Activated CD4-positive, CD25-positive, alpha-beta regulatory T cell treated with anti-CD3 and anti-CD28 coated beads, Interleukin-2, amount 50 U/mL, for 24 hours (primary cell): ENCODE measurements at places on chromosomes 5 and 9.

DNA sequence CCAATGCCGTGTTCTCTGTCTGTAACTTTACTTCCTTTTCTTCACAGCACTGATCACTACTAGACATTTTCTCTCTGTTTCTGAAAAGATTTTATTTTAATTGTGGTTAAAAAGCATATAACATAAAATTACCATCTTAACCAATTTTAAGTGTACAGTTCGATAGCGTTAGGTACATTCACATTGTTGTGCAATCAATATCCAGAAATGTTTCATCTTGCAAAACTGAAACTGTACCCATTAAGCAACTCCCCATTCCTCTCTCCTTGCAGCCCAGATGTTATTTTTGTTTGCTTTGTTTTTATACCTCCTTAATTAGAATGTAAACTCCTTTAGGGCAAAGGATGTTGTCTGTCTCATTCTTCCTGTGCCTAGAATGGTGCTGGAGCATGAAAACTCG, 47.5 kb downstream of the COL27A1 start:
- ATAC-seq: no peak

DNA sequence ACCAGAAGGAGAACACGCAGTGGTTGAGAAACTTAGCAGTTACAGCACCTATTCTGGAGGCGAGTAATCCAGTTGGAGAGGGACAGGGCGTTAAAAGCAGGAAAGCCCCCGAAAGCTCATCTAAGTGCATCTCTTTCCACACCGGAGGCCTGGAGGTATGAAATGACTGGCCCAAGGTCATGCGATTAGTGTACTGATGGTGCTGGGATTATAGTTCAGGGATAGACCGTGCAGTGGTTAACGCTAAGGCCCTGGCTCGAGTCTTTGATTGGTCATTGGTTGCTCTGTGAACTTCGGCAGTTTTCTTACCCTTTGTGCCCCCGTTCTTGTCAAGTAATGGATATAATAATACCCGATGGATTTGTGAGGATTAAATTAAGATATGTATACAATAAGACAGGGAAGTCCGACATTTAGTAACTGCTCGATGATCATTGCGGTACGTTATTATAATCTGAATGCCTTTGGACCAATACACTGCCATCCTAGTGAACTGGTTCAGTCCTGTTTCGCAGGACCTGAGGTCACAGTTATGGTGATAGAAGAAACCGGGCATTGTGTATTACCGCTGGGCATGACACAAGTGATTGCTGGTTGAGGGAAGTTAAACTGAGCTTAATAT, 960 bp downstream of the CANX start:
- ATAC-seq: peak; percentile 21

- peak; percentile 36 for ATAC-seq
Measured at GRCh38 chr5:143197260-143197656, 206.2 kb downstream of the NR3C1 start.

GRCh38 chr5:171263181-171263580, 45.9 kb upstream of the TLX3 start:
- no peak for ATAC-seq

DNA sequence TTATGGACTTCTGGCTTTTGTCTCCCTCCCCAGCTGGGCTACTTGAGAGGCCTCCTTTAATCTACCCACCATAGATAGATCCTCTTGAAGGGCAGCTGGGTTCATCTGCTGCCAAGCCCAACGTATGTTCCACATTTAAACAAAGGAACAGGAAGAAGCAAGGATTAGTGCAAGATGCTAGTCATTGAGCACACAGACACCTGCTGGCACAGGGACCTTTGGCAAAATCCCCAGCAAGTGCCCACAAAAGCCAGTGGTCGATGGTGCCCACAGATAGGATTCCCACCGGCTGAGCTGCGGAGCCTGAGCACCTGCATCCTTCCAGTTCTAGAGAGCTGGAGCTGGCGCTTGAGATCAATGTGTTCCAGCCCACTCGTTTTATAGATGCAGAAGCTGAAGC, 57.7 kb upstream of the SHB start:
- no peak for ATAC-seq

DNA sequence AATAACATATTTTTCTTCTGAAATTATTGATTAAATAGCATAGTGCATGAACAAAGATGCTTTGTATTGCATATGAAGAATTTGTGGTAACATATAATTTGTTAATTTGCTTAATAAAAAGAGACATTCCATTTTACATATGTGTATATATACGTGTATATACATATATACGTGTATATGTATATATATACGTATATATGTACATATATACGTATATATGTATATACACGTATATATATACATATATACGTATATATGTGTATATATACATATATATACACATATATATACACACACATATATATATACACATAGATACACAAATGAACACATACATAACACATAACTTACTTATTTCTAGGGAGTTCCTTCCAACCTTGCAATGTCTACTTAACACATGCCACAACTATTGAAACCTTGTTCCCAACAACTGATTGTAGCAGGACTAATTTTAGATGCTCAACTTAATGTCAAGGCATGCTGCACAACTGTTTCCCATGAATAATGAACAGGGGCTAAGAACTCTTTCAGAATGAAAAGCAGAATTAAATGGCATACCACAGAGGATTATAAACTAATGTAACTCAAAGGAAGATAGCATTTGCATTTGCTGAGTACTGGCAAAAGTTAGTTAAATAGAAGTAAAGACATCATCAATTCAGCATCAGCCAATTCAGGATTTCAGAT, 17.4 kb downstream of the KIF24 start:
- ATAC-seq: no peak

GRCh38 chr5:6692906-6693305, 20.3 kb upstream of the TENT4A start:
- peak; percentile 32 for ATAC-seq

- no peak for ATAC-seq
Measured at GRCh38 chr5:154401355-154401754, 44.4 kb upstream of the SAP30L start.

- ATAC-seq: no peak
Measured at GRCh38 chr5:159319832-159320231, 10.5 kb downstream of the IL12B start.

- ATAC-seq: no peak
Measured at GRCh38 chr5:131979816-131980215, 31.6 kb downstream of the ACSL6 start.

- no peak for ATAC-seq
Measured at GRCh38 chr9:98150164-98150563, 31.1 kb upstream of the TRIM14 start.

DNA sequence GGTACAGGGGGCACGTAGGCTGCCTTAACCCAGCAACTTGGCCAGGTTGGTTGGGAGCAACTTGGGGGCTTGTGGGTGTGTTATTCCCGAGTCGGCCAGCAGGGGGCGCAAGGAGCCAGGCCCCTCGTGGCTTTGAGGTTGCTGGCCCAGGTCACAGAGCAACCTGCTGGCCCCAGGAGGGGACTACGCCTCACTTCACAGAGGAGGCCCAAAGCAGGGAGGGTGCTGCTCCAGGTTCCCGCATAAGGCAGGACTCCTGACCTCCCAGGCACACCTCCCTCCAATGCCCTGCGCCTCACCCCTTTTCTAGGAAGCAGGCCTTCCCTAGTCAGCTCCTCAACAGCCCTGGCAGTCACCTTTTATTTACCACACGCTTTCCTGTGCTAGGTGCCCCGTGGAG, 18.1 kb downstream of the KYAT1 start:
- peak; percentile 94 for ATAC-seq

DNA sequence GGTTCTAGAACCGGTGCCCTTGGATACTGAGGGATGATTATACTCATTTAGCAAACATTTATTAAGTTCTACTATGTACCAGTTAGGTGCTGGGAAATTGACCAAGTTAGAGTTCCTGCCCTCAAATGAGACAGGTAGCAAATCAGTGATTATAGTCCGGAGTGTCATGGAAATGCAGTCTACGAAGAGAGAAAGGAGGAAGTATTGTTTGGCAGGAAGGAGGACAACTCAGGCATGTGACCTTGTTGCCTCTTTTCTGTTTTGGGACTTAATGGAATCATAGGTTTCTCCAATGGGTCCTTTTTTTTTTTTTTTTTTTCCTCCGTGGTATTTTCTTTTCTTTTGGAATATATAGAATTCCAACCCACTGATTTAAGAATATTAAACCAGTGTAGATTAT, 28.0 kb downstream of the OSTF1 start:
- ATAC-seq: no peak

- no peak for ATAC-seq
Measured at GRCh38 chr5:68333649-68334552, 118.3 kb downstream of the PIK3R1 start.

GRCh38 chr9:105118636-105119035, 125.8 kb upstream of the SLC44A1 start:
- no peak for ATAC-seq

- no peak for ATAC-seq
Measured at GRCh38 chr9:70003901-70004714, 39.5 kb upstream of the MAMDC2 start.

- no peak for ATAC-seq
Measured at GRCh38 chr9:108443019-108443633, 412.7 kb downstream of the ACTL7B start.

- no peak for ATAC-seq
Measured at GRCh38 chr5:120582635-120583034, 118.5 kb downstream of the PRR16 start.

GRCh38 chr9:21993007-21993406, 1.2 kb downstream of the CDKN2A start:
- no peak for ATAC-seq

GRCh38 chr5:133496631-133497030, 115.7 kb downstream of the FSTL4 start:
- no peak for ATAC-seq

DNA sequence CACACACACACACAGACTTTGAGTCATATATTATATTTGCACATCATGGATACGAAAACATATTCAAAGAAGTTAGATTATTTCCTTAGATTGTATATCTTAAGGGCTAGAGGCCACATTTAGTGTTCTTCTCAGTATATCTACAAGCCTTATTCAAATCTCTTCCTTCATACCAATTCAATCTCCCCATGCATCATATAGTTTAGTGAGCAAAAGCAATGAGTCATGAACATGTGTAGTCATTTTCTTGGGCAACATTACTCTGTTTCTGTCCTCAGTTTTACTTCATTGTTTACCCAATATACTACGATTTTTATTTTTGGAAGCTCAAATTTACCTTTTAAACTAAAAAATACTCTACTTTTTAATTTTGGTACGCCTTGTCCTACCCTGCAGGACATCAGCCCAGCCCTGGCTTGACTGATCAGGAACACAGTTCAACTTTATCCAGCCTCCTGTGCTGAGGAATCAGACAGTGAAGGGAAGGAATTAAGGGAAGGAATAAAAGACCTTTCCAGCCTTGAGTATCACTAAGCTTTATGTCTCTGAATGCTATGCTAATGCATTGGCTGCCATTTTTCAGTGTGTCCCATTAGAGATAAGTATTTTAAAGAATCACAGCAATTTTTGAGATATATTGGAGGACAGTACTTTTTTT, 101.7 kb upstream of the FST start:
- no peak for ATAC-seq

DNA sequence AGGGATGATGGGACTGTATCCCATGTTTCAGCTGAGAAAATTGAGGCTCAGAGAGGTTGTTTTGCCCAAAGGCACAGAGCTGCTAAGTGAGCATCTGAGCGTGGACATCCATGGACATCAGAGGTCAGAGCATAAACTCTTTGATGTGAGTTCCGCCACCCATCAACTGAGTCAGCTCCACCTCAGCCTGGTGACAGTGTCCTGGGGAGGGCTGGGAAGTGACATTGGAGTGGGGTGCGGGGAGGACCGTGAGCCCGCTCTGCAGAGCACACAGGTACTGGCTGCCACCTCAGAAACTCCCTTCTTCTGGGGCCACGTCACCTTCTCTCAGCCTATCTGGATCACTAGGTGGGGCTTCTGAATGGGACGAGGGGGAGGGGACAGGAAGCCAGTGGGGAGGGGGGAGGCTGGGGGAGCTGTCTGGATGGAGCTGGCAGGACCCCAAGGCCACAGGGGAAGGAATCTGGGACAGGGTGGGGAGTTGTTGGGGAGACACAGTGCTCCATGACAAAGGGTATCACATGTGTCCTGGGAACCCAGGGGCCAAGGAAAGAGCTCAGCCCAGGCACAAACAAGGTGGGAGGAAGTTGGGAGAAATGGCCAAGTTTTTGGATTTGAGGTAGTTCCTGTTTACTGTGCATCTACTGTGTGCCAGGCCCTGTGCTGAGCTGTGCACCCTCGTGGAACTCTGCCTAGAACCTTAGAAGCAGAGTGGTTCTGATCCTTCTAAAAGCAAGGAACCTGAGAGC, 2.5 kb downstream of the LAMC3 start:
- no peak for ATAC-seq

- no peak for ATAC-seq
Measured at GRCh38 chr9:84718476-84718875, 48.9 kb downstream of the NTRK2 start.

DNA sequence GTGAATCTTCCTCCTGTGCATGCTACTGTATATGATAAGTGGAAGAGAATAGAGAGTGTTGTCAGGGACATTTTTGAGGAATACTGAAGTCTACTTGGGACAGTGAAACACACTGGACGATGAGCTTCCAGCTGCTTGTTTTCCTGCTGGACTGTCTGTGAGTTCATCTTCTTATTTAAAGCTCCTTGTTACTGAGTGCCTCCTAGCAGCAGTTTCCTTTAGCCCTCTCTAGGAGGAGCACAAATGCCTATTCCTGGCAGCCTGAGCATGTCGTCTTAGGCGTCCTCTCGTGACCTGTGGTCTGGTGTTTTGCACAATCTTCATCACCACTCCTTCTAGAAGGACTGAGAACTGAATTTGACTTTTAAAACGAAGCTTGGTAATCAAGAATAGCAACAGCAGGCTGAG, 43.8 kb downstream of the ANKRD33B start:
- ATAC-seq: no peak

GRCh38 chr5:33890131-33891032, 1.4 kb downstream of the ADAMTS12 start:
- ATAC-seq: no peak

- ATAC-seq: no peak
Measured at GRCh38 chr5:27140831-27141230, 102.4 kb upstream of the CDH9 start.

- no peak for ATAC-seq
Measured at GRCh38 chr5:179893958-179894895, 13.5 kb downstream of the TBC1D9B start.

- no peak for ATAC-seq
Measured at GRCh38 chr9:93151097-93151784, 17.2 kb upstream of the NINJ1 start.

GRCh38 chr9:78601957-78602565, 305.1 kb downstream of the PSAT1 start:
- ATAC-seq: no peak

DNA sequence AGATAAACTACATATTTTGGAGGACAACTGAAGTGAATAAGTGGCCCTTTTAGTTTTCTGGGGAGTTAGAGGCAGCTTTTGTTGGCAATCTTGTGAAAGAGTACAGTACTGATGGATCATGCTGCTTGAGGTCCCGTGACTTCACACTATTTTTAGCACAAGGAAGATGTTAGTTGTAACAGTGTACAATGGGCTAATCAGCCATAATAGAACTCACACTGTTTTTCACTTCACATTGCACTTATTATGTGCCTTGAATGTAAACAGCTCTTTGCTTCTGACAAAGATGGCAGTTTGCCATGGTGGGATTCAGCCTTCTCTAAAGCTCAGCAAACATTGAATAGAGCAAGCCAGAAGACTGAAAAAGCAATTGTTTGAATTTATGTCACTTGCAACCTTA, 176.7 kb upstream of the ZNF608 start:
- ATAC-seq: no peak
